ENCODE measurements at places on chromosomes 3 and 15.

- no peak for DNase-seq
Observed at GRCh38 chr15:72220687-72221086, 10.3 kb downstream of the PKM start.

DNA sequence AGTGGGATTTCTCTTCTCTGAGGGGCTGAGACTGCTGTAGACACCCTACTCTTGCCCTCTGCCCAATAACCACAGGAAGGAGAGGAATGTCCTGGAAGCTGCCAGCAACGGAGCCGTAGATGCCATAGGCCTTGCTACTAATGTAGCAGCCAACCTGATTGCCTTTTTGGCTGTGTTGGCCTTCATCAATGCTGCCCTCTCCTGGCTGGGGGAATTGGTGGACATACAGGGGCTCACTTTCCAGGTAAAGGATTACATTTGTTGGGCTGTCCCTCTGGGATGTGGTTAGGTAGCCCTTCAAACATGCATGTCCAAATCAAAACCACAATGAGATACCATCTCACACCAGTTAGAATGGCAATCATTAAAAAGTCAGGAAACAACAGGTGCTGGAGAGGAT is 16.1 kb downstream of the SLC28A2 start:
- DNase-seq: no peak

GRCh38 chr3:35448681-35449080 is 190.6 kb upstream of the ARPP21 start:
- no peak for DNase-seq

DNA sequence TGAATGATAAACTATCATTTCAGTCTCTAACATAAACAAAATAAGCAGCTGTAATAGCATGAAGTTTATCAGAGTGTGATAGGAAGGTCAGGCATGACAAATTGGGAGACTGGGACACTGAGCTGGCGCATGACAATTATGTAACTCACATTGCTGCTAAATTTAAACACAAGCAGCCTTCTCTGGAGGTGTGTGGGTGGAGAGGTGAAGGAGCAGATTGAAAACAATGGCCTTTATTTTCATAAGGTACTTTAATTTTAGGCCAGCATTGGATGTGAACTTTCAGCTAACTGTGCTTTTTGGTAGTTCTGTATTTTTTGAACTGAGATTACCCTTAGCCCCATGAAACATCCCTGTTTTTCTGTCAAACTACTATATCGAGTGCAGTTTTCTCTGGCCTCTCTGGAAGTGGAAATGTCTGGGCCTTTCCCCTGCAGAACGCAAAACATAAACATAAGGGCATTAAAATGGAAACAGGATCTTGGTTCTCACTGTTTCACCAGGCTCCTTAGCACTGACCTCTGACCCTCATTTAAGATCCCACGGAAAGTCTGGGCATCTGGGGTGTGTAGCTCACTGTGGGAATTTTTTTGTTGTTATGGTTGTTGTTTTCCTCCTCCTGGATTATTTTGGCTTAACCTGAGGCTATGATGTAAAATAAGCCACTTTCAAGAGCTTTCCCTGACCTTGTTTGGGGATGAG is 160.1 kb upstream of the DPH6 start:
- DNase-seq: no peak

DNA sequence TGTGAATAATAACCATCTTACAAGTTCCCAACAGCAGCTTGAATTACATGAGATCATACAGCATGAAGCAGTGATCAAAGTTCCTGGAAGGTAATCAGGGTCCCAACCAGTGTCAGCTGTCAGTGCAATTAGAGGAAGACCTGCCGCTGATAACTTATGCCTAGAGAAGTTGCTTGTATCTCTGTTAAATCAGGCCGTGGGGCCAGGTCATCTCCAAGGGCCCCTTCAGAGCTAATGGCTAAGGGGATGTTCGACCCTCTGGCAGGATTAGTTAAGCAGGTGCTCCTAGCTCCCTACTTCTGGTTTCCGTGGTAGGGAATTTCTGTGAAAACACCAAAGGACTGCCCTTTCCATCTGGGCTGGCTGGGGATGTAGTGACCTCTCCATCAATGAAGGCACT is 251.0 kb downstream of the FAM43A start:
- DNase-seq: no peak

DNA sequence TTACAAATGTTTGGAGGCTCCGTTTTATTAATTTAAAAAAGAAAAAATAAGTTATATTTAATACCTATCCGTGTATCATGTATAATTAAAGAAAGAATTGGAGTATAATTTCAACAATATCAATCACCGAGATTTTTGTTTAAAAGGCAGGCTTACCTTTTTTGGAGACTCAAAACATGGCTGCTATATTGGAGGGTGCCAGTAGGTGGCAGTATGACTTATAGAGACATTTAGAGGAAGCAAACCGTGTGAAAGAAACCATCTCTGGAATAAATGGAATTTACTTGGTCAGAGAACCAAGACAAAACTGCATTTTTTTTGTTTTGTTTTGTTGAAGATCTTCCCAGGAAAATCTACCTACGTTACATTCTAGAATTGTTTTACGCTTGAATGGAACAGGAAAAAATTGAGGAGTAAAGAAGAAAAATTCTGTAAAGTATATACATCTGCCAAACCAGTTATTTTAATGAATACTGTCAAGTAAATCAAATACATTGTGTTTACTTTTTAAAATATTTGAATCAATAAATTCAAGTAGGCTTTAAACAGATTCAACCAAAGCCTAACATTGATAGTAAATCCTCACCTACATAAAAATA is 802.6 kb upstream of the ALCAM start:
- DNase-seq: no peak

DNA sequence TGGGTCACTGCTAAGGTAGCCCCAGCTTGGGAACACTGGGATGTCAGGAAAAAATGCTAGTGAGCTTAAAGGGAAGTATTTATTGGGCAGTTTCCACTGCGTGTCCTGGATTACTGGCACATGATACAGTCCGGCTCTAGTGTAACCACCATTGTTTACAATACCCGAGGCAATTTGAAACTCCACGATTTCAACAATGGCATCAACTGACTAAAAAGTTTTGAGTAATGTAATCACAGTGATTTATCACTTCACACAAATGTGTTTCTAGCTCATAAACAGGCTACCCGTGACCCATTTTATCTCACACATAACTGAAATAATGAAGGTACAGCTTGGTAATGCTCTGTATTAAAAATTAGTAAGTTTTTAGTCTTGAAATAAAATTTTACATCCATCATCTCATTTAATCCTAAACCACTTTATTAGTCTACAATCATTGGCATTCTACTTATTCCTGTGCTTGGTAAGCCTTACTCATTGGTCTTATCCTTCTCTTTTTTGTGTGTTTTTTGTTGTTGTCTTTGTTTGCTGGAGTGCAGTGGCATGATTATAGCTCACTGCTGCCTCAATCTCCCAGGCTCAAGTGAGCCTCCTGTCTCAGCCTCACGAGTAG is 7.6 kb downstream of the ZMAT3 start:
- no peak for DNase-seq

DNA sequence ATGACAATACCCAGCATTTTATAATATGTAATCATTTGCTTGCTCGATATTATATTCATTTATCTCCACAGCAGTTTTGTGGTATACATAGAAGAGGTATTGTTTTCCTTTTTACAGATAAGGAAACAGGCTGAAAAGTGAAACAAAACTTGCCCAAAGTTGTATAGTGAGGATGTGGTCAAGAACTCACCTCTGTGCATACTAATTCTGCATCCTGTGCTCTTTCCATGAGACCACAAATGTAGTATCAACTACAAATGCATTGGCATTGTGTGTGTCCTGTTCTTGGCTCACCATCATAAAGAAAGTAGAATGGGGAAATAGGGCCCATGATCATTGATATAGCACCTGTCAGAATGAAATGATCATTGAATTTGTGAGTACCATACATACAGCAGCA is 167.3 kb downstream of the NECTIN3 start:
- DNase-seq: no peak

GRCh38 chr3:150362515-150363302 is 45.4 kb upstream of the TSC22D2 start:
- no peak for DNase-seq

GRCh38 chr15:101810456-101810855 is 1.5 kb upstream of the OR4F15 start:
- DNase-seq: no peak

DNA sequence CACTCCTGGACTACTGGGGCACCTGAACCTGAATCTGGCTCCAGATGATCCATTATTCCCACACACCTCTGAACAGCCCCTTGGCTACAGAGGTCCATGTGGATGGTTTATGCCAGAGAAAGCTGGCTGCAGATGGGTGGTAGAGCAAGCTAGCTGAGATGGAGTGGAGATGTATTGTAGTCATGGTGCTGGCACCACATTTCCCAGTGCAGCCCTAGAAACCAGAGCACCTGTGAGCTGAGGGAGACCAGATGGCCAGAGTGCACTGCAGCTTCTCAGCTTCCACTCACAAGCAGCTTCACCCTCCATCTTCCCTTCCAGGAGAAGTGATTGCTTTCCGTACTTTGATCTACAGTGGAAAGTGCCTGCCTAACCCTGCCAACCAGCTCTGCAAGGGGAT is 29.9 kb downstream of the RBP1 start:
- DNase-seq: no peak

- DNase-seq: no peak
Observed at GRCh38 chr3:188264226-188265207, 110.6 kb downstream of the LPP start.

- DNase-seq: no peak
Observed at GRCh38 chr3:177150970-177151627, 46.2 kb downstream of the TBL1XR1 start.

GRCh38 chr15:92069308-92070250 is 216.1 kb downstream of the SLCO3A1 start:
- DNase-seq: no peak

- no peak for DNase-seq
Observed at GRCh38 chr3:154642145-154642544, 212.2 kb upstream of the GPR149 start.

DNA sequence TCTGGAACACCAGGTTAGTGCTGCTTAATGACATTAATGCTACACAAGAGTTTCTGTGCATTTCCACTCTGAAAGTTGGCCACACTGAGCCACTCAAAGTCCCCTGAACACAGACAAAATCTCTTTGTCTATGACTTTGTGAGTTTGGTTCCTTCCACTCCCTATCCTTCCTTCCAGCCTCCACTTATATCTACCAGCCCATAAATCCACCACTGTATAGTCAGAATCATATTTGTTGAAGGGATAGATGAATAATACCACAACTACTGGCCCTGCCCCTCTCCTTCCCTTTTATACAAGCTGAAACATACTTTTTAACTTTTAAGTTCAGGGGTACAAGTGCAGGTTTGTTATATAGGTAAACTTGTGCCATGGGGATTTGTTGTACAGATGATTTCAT is 127.5 kb downstream of the ABHD5 start:
- DNase-seq: no peak

GRCh38 chr3:169509780-169510692 is 153.5 kb downstream of the MECOM start:
- no peak for DNase-seq

GRCh38 chr3:21795921-21796320 is 44.9 kb upstream of the ZNF385D start:
- DNase-seq: no peak

- DNase-seq: no peak
Observed at GRCh38 chr3:31755926-31756658, 223.4 kb downstream of the STT3B start.

DNA sequence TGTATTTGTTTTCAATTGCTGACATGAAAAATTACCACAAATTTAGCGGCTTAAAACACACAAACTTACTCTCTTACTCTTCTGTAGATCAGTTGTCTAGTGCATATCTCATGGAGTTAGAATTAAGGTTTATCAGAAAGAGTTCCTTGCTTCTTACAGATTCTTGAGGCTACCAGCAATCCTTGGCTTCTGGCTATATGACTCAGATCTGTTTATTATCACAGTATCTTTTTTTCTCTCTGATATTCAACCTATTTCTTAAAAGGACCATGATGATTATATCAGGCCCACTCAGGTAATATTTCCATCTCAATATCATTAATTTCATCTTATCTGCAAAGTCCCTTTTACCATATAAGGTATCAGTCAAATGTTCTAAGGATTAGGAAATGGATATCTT is 263.5 kb upstream of the BCHE start:
- no peak for DNase-seq

DNA sequence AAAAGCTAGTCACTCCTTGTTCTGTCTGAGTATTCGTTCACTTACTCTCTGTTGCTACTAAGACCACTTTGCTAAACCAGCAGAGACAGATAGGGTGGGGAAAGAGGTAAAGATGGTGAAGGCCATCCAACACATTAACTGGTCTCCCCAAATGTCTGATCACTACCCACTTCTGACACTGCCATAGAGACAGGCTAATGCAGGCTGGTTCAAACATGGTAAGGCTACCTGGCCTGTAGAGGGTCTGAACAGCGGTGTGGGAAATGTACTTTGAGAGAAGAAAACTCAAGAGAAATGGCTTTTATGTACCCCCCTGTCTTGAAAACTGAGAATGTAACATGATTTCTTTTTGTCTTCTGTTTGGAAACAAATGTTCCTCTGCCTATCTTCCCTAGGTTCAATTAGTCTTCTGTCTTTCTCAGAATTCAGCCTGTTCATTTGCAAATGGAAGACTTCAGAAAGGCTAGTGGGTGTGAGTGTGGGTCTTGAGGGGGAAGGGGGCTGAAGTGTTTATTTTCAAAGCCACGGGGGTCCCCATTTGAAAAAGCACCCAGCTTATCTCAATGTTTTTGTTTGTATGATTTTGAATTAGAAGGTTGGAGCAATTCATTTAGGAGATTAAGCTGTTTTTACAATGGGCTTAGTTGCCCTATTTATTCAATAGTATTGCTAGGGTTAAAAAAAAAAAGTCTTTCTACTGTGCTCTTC is 15.8 kb downstream of the ALDH1A2 start:
- DNase-seq: no peak

Measured in right hindlimb (tissue), 1 donor.